ENCODE measurements at places on chromosomes 13 and 19. TPM values are rescaled to one million over a fixed set of nuclear protein-coding genes. Genes with fewer than 3 reads are reported as not detected.

- H3K27me3 ChIP-seq = no peaks in the 10 kb centered on the region
- no peak for DNase-seq
- H3K4me1 ChIP-seq = peaks cover 44% of the 10 kb centered on the region
- peaks cover 21% of the 10 kb centered on the region for H3K36me3 ChIP-seq
Measured at GRCh38 chr19:46924874-46925547, 64.2 kb downstream of the ARHGAP35 start.

The SCGB2B2 gene
- total RNA-seq = not detected

GRCh38 chr19:17098326-17098725, 22.7 kb downstream of the MYO9B start:
- H3K27me3 ChIP-seq = no peaks in the 10 kb centered on the region
- no peak for DNase-seq
- H3K4me3 ChIP-seq = no peak overlapping the region
- peaks cover 42% of the 10 kb centered on the region for H3K4me1 ChIP-seq
- peak overlapping the region; percentile 85 for H3K27ac ChIP-seq

- H3K4me3 ChIP-seq = no peak overlapping the region
- DNase-seq = no peak
- H3K36me3 ChIP-seq = no peaks in the 10 kb centered on the region
- H3K27me3 ChIP-seq = no peaks in the 10 kb centered on the region
- no peak overlapping the region for H3K27ac ChIP-seq
- H3K4me1 ChIP-seq = no peaks in the 10 kb centered on the region
Measured at GRCh38 chr19:5447700-5448311, 7.4 kb upstream of the ZNRF4 start.

The RDH13 gene
- 19.1 TPM for total RNA-seq

Data from HepG2 (cell line).